Activated CD4-positive, alpha-beta T cell treated with anti-CD3 and anti-CD28 coated beads, Interleukin-2, Interleukin-6, amounts not matched to agents 100 ng/mL and 50 ng/mL, durations not matched to agents 16 hours and 8 hours (primary cell): ENCODE measurements at places on chromosomes 16 and 17.

GRCh38 chr16:84687715-84688114 is 12.1 kb upstream of the USP10 start:
- DNase-seq = peak; percentile 12

DNA sequence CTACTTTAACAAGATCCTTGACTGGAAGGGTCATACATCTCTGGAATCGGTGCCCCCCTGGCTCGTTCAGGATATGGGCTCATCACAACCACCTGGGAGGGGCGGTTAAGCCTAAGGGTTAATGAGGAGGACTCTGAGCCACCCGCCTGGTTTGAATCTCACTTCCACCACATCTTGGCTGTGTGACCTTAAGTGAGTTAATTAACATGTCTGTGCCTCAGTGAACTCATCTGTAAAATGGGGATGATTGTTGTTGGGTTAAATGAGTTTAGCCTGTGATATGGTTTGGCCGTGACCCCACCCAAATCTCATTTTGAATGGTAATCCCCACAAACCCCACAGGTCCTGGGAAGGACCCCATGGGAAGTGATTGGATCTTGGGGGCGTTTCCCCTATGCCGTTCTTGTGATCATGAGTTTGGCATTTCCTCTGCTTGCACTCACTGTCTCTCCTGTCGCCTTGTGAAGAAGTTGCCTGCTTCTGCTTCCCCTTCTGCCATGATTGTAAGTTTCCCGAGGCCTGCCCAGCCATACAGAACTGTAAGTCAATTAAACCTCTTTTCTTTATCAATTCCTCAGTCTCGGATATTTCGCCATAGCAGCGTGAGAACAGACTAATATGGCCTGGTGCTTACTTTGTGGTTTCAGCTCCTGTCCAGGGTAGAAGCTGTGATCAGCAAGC is 214.0 kb upstream of the CIBAR2 start:
- no peak for DNase-seq

DNA sequence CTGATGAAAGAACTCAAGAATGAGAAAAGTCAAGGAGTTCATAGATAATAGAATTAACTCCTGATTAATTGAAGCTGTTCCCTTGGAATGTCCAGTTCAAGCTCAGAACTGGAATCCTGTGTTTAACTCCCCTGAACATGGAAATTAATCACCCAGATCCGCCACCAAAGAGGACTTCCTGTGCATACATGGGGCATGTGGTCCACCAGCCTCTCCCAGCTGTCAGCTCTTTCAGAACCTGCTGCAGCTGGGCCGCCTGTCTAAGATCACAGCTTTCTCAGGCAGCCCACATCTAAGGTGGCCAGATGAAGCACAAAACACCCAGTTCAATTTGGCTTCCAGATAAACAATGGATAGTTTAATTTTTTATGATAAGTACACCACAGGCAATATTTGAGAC is 203.7 kb upstream of the COX10 start:
- no peak for DNase-seq

- no peak for DNase-seq
Measured at GRCh38 chr16:50261707-50262235, 4.6 kb upstream of the ADCY7 start.

- DNase-seq = peak; percentile 66
Measured at GRCh38 chr16:87436225-87437172, 44.4 kb downstream of the MAP1LC3B start.

GRCh38 chr17:10268005-10268404 is 69.6 kb upstream of the GAS7 start:
- DNase-seq = no peak

GRCh38 chr16:61246592-61246991 is 789.6 kb downstream of the CDH8 start:
- DNase-seq = no peak

DNA sequence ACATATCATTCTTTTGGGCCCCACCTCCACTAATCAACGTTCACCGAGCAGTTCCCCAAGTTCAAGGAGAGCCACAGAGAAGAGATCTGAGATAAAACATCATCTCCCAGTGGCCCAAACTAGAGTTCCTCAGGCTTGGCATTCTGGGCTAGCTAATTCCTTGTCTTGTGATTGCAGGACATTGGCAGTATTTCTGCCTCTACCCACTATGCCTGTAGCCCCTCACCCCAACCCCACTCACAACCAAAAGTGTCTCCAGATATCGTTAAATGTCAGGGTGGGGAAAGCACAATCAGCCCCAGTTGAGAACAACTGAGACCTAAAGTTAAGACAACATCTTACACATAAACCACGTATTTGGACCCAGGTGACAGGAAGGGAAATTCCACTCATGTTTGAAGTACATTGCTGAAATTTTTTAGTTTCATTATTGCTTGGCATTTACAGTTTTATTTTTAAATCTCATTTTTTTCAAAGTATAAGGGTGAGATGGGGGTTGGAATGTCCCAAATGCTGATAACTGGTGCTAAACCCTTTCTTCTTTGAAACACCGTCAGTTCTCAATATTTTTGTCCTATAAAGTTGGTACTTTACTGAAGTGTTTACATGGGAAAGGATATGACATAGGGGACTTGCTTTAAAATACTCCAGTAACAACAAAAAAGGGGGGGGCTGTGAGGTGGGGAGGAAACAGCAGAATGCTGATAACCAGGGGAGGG is 13.6 kb downstream of the ZC3H7A start:
- peak; percentile 82 for DNase-seq

DNA sequence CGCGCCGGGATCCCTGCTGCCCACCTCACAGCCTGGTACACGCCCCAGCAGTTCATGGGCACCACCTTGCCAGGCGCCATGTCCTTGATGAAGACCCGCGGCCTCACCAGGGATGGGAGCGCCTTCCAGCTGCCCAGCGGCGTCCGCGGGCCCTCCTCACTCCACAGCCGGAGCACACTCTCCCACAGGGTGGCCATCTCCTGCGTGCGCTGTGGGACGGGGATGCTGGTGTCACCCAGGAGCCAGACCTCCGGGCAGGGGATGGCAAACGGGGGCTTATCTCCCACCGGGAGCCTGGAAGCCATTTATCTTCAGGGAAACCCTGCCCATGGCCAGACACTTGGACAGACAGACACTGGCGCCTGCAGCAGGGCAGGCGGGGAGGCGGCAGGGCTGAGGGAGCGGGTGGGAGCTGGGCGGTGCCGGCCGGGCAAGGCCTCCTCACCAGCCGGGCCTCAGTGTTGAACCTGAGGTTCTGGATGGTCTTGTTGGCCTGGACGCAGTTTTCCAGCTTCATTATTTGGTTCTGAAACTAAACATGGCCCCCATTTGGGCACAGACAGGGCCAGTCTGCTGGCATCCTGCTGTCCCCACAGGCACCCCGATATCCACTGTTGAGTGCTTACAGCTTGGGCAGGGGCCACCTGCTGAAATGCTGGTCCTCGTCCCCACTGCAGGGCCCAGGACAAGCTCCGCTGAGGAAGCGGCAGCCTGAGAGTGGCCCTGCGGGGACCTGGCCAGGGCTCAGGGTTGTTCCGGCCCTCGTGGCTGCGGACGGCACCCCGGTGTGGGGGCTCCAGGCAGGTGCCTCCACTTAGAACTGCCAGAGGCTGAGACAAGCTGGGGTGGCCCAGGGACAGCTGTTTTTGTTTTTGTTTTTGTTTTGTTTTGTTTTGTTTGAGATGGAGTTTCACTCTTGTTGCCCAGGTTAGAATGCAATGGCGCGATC is 4.0 kb downstream of the PERCC1 start:
- no peak for DNase-seq

GRCh38 chr17:49939318-49939717 is 29.7 kb upstream of the DLX4 start:
- DNase-seq = no peak

GRCh38 chr16:86431540-86431939 is 78.8 kb upstream of the FOXF1 start:
- DNase-seq = no peak

GRCh38 chr17:64024781-64025731 is 4.6 kb upstream of the ICAM2 start:
- DNase-seq = peak; percentile 84

DNA sequence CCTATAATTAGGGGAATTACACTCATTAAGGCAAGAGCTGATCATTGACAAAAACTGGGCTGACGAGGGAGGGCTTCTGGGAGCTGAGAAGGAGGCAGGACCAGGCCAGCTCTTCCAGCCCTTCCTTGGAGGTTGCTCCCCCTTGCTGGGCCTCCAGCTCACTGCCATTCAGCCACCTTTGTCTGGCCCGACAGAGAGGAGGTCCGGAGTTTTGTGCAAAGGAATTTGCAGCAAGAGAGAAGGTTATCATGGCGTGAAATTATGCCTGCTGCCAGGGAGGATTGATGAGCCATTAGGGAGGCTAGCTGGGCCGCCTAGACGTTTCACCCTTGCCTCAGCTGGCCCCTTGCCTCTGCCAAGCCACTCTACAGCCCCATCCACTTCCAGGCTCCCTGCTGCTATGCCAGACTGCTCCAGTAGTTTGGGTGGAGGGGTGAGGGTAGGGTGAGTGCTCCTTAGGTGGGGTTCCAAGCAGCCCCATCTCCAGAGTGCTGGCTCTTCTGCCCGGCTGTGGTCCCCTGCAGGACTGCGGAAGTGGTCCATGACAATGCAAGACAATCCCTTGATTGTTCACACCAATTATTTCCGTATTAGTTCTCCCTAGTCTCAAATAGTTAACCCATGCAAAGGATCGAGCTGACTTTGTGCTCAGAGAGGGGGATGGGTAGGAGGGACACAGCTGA is 17.1 kb upstream of the PHF12 start:
- DNase-seq = no peak

DNA sequence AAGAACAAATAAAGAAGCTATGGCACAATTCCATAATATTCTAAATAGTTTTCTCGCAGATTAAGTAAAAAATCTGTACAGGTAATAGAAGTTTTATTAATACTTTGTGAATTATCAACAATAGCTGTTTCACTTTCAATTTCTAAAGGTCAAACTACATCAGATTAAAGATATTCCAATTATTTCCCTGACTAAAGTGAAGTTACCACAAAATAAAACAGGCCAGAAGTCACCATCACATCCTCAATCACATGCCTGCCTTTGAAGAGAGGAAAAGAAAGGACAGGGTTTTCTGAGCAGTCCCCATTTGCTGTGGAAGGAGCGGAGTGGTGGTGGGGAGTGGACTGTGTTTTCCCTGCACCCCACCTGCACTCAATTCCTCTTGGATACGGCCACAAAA is 11.1 kb downstream of the ITFG1 start:
- no peak for DNase-seq

DNA sequence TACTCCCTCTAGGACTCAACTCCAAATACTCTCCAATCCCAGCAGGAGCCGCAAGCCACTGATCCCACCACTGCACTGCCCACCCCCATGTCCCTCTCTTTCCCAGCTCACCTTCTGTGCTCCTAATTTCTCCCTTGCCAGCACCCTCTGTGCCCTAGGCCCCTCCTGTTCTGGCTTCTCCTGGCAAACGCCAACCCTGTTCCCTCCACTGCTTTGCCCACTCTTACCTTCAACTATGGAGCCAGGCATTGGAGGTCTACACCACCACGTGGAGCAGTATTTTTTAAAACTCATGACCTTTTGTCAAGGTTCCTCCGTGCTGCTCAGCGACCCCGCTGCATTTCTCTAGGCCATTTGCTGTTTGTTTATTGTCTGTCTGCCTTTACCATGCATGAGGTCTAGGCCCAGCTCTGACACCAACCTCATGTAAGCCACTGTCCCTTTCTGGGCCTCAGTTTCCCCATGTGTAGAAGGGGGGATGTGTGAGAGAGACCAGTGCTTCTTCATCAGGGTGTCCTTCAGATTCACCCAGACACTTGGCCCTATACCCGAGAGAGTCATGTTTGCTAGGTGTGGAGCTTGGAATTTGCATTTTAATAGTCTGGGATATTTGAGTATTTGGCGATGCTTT is 4.6 kb downstream of the CCDC102A start:
- no peak for DNase-seq

GRCh38 chr17:51006601-51007000 is 114.1 kb downstream of the SPAG9 start:
- DNase-seq = no peak

- DNase-seq = no peak
Measured at GRCh38 chr16:74463888-74464287, 42.6 kb upstream of the CLEC18B start.

- no peak for DNase-seq
Measured at GRCh38 chr17:82112914-82113311, 14.9 kb upstream of the FASN start.

DNA sequence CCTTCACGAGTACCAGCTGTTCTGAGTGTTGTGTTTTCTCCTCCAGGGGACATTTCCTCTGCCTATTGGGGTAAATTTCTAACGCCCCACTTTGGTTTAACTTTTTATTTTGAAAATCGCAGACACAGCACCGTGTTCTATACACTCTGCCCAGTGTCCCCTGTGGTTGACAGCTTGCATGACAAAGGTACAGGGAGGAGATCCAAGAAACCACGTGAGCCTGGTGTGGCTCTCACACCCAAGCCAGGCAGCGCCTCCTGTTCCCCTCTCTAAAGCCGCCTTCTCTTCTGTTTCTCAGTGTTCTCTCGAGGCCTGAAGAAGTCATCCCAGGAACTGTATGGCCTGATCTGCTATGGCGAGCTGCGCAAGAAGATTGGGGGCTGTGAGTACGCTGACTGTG is 25.4 kb downstream of the CRAMP1 start:
- no peak for DNase-seq

DNA sequence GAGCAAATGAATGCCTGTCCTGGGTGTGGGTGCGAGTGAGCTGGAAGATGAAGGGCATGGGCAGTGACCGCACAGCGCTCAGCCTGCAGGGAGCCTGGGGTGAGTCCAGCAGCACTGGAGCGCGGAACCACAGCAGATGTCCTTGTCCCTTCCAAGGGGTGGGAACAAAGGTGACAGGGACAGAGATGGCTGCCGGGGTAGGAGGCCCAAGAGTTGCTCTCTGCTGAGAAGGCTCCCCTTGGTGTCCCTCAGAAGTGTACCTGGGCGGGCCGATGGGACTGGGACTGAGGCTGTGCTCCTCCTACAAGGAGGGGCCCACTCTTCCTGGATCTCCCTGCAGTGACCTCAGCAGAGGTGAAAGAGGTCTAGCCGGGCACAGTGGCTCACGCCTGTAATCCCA is 7.6 kb upstream of the PGAP6 start:
- no peak for DNase-seq

DNA sequence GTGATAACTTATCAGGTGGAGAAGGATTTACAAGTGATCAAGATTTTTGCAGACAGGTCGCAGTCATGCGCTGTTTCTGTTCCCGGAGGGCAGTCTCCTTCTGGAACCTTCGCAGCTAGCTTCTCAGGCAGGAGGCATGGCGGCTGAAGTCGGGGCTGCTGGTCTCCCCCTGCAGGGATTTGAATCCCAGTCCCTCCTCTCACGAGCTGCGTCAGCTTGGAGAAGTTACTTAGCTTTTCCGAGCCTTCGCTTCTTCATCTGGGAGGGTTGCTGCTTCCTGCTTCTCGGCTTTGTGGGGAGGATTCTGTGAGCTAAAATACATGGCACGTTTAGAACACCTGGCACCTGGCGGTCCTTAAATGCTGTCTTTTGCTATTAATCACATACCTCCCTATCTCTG is 287.8 kb upstream of the FOXF1 start:
- no peak for DNase-seq

- DNase-seq = no peak
Measured at GRCh38 chr17:50123649-50124349, 6.2 kb downstream of the SAMD14 start.

GRCh38 chr17:43900858-43901754 is 6.2 kb downstream of the MPP2 start:
- no peak for DNase-seq
